WTC11 (cell line): ENCODE measurements at places on chromosomes 6 and 20.

DNA sequence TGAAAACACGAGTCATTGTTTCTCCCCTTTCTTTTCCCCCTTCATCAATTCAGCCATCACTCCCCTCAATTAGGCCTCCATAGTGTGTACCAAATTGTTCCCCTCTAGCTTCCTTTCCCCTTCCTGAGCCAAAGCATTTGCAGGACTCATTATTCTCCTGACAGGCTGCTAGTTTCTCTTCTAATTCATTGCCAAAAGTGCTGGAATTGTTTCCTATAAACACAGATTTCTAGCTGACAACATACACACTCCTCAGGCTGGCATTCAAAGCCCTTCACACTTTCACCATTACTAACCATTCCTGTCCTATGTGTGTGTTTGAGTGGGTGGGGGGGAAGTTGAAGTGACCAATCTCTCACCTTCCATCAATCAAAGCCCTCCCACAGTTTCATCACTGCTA, 444.2 kb upstream of the OPRM1 start:
- DNase-seq, result no peak

GRCh38 chr6:88636871-88637270, 326.5 kb downstream of the RNGTT start:
- no peak for DNase-seq

DNA sequence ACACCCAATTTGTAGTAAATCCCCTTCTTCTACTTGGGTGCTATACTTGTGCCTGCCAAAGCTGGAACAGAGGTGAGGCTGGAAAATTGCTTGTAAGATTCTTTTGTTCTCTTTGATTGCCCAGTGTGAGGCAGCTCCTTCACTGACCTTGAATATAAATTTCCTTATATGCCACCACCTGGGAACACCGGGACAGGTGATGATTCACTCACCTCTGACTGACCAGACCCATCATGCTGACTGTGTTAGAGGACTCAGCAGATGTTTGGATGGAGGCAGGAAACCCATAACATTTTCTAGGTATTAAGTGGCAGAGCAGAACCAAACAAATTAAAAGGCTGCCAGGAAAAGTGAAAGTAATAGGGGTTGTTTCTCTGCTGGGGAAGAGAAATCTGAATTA, 120.9 kb downstream of the GRM1 start:
- DNase-seq, result no peak

DNA sequence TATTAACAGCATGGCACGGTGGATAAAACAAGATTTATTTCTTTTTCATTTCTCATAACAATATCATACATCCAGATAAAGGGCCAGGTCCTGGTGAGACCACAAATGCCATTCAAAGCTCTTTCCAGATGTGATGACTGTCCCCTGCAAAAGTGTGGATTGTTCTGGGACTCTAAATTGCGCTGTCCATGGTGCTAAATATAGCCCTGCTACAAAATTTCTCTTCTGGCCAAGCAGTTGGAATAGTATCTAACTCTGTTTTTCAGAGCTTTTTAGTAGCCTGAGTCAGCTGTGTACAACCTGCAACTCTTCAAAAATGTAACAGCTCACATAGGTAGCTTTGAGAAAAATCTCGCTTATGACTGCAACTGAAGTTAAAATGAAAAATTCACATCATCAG, 115.8 kb downstream of the MANEA start:
- no peak for DNase-seq

DNA sequence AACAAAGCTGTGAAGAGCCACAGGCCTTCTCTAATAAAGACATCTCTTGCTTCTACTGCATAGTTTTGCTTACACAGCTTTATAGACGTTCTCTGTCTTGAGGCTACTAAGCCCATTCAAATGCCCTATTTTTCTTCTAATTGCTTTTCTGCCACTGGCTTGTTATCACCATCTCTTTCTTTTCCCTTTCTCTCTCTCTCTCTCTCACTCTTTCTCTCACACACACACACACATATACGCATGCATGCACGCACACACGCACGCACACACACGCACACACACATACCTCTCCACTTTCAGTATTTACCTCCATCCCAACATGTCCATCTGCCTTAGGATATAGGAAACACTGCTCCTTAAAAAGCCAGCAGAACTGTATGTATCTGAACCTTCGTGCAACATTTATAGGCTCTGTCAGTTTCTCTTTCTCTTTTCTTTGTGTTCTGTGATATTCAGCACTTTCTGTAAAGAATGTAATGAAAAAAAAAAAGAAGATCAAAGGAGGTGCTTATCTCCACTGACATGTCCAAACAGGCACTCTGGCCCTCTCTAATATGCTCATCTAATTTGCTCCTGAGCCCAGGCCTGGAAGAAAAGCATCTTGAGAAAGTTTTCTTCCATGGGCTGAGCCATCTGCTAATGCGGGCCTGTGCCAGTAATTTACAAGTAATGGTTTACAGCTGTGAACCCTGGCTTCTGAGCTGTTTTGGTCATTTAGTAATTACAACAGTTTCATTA, 1046.7 kb upstream of the MAP3K7 start:
- no peak for DNase-seq

GRCh38 chr6:56684342-56685101, 41.8 kb upstream of the DST start:
- no peak for DNase-seq
